ENCODE measurements at places on chromosomes 6 and 20. TPM values are rescaled to one million over a fixed set of nuclear protein-coding genes. Genes with fewer than 3 reads are reported as not detected.

The ZC3H12D gene
- 0.12 TPM for total RNA-seq

The HCRTR2 gene
- total RNA-seq = not detected

The HCK gene
- total RNA-seq = not detected

The FAXC gene
- total RNA-seq = 0.26 TPM

The PAX1 gene
- not detected for total RNA-seq

The TRIM15 gene
- not detected for total RNA-seq

The TFAP2C gene
- not detected for total RNA-seq

The NAPB gene
- total RNA-seq = 2.4 TPM

The ZBTB9 gene
- 4.1 TPM for total RNA-seq

Measured in pericardium fibroblast (primary cell).